ENCODE measurements at places on chromosomes 5 and 9.

DNA sequence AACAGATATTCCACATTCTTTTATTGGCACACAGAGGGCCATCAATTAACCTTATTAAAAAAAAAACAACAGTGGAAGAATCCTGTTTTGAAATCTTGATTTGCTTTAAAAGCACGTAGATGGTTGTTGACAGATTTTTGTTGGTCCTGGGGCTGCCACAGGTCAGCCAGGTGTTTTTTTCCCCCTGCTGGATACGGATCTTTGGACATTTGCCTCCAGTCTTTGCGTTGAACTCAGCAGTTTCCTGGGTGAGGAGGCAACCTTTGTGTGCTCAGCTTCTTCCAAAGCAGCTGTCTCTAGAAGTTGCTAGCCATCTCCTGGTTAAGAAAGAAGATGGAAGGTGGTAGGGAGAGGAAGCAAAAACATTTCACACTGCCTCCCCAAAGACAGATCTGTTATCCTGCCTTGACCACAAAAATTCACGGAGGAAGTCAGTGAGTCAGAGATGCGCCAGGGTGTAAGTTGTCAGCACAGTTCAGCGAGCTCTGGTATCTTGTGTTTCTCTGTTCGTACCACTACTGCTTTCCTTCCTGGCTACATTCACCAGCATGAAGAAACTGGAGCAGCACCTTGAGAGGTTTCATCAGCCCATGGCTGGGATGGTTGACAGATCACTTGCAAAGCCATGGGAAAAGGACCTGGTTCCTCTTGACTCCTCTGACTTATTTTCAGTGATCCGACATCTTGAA, 207.3 kb downstream of the ARHGAP26 start:
- DNase-seq: no peak

DNA sequence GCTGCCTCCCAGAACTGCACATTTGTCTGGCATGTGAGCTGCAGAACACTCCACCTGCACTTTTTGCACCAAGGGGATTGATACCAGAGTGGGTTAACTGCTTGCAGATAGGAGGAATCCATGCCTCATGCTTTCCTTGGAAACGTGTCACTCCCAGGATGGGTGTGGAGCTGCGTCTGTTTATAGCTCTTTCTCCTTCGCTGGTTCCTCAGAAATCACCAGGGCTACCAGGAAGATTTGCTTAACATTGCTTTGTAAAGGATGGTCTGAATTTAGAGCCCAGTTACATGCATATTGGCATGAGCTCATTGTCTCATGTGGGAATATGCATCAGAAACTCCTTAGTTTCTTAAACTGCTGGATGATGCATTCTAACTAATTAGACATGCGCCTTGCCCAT, 234.6 kb downstream of the GADD45G start:
- DNase-seq: peak; percentile 53

DNA sequence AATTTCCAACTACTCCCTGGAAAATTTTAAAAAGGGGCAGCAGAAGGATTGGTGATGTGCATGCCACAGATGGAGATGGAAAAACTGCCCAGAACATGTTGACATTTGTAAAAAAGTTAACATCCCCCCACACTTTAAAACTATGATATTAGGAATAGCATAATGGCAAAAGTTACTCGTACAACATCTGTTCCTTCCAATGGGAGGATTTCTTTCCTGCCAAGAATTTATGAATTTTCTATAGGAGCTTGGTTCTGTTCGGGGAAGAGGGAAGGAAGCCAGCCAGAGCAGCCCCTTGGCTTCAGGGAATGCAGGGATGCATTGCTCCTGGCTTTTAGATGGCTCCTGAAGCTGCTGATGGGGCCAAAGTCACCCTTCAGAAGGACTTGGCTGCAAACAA, 22.7 kb downstream of the KLF4 start:
- DNase-seq: no peak

- DNase-seq: no peak
Observed at GRCh38 chr5:73747696-73748380, 121.8 kb downstream of the ARHGEF28 start.

DNA sequence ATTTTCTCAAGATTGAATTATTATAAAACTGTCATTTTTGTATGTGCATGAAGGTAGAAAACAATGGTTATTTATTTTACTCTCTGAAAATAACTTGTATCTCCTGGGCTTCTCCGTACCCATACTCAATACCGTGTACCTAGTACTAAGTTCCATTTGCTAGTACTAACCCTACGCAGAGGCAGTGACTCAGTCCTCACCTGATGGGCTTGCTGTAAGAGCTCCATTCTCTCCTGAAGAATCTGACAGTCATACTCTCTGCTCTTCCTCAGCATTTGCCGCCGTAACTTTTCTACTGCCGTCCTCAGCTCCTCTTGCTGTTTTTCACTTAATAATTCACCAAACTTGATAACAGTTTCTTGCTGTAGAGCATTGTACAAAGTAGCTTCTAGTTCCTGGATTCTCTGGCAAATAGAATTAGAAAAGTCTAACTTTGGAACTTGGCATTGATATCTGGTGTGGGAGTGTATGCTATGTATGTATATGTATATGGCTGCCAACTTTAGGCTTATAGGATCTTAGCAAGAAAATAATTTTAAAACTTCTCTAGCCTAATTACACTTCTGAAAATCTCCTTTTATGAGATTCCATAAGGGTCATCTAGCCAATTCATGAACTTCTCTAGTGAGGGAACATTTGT, 108.0 kb upstream of the DPYSL3 start:
- no peak for DNase-seq

GRCh38 chr9:2192356-2192979, 177.3 kb downstream of the SMARCA2 start:
- no peak for DNase-seq

DNA sequence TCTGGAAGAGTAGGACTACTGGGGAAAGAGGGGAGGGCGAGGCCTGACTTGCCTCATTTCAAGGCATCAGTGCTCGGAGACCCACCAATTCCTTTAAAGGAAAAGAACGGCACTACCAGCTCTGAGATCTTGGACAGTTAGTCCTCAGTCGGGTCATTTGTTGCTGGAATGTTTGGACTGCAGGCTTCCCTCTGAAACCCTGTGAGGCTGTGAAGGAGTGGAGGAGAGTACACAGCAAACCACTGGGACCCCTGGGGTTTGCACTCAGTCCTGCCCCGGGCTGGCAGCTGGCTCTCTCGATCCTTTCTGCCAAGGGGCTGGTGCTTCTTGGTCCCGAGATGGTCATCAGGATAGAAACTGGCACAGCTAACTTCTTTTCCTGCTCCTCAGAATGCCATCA, 194.5 kb downstream of the TRIO start:
- no peak for DNase-seq
